ENCODE measurements at places on chromosomes 1 and 21.

GRCh38 chr1:37181425-37181824 lies 147.1 kb upstream of the GRIK3 start:
- no peak for DNase-seq

- no peak for DNase-seq
Observed at GRCh38 chr1:89884718-89885596, 64.1 kb downstream of the LRRC8D start.

DNA sequence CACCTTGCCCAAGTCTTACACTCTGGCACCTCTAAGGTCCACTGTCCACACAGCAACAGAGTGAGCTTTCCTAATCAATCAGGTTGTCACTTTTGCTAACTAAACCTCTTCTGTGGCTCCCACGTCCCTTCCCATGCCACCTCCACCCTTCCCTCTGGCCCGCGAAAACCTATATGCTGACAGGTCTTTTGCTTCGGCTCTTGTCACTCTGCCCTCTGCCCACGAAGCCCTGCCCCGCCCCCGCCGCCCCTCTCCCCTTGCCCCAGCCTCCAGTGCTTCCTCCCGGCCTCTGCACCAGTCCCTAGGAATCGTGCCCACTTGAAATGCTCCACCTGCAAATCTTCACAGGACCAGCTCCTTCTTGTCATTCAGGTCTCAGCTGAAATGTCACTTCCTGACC lies 8.1 kb downstream of the TP53BP2 start:
- no peak for DNase-seq

DNA sequence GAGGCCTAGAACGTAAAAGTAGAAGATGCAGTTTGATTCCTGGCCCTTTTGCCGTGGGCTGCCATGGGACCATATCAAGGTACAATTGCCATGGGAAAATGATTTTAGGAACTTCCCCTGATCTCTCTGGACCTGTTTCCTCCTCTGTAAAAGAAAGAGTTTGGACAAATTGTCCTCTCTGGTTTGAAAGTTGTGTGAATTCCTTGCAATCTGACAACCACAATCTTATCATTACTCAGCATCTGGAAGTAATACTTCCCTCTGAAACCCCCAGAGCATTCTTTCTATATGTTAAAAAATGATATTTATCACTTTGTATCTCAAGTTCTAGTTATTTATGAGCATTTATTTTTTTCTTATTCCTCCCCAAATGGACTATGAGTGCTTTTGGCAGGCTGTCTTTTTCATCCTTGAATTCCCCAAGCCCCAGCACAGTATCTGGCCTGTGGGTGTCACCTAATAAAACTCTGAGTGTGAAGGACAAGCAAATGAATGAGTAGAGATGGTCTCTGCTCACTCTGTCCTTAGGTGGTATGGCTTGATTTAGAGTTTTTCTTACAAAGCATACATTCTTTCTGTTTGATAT lies 181.1 kb downstream of the DYRK1A start:
- no peak for DNase-seq

GRCh38 chr1:4963251-4963650 lies 308.8 kb downstream of the AJAP1 start:
- no peak for DNase-seq

GRCh38 chr1:228267962-228268880 lies 60.4 kb downstream of the OBSCN start:
- DNase-seq = no peak

DNA sequence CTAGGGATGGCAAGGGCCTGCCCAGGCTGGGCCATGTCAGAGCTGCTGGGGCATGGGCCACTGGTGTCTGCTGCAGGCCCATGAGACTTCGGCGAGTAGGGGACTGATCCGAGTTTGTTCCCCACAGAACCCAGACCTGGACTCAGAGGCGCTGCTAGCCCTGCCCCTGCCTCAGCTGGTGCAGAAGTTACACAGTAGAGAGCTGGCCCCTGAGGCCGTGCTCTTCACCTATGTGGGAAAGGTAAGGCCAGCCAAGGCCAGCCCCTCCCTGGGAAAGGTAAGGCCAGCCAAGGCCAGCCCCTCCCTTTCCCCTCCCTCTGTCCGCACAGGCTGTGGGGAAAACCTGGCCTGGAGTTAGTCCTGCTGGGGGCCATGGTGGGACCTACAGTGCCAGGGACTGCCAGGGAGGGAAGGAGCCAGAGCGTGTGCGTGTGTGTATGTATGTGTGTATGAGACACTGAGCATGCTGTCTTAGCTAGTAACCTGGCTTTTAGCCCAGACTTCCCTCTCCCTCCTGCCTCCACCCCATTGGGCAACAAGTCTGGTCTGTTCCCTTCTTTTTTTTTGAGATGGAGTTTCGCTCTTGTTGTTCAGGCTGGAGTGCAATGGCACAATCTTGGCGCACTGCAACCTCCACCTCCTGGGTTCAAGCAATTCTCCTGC lies 8.0 kb downstream of the FAAH start:
- DNase-seq = no peak

- DNase-seq = no peak
Observed at GRCh38 chr1:81617308-81617967, 183.3 kb upstream of the ADGRL2 start.

GRCh38 chr1:41659903-41660302 lies 175.4 kb upstream of the EDN2 start:
- DNase-seq = no peak

DNA sequence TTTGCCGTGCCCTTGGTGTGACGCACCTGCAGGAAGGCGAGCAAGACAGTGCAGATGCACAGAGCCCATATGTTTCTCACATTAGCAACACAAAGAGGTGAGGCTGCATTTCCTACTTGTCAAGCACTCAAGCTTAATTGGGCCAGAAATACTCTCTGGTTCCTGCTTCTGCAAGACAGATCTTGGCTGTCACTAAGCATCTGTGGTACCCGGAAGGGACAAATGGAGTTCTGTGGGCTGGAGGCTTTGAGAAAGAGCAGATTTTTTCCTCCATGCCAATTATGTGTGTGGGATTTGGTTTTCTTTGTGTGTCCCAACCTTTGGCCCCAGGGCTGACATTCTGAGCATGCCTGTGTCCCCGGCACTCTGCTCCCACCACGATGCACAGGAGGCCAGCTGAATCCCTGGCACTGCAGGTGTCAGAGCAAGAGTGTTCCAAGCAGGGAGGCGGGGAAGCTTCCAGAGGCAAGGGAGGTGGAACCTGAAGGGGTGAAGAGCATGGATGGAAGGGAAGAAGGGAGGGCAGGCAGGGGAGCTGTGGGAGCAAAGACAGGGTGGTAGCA lies 52.0 kb upstream of the STUM start:
- DNase-seq = no peak

- no peak for DNase-seq
Observed at GRCh38 chr1:23597635-23598388, 38.5 kb upstream of the ID3 start.

- DNase-seq = no peak
Observed at GRCh38 chr1:153422450-153423068, 6.2 kb downstream of the S100A7A start.

DNA sequence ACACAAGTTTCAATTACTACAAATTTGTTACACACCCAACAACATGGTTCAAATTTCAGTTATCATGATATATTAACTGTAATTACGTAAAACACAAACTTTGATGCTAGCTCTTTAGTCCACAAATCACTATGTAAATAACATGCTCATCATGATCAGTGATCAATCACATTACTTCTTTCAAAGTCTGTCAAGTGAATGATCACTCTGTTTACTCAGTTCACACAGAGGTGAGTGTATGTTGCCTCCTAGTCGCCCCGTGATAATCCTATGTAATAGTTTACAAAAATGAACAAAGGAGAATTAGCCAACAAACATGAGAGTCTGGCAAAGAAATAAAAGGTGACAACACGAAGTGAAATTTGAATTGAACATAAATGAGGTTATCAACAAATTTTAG lies 14.3 kb downstream of the EDEM3 start:
- DNase-seq = no peak

GRCh38 chr1:238360474-238360873 lies 469.8 kb upstream of the ZP4 start:
- no peak for DNase-seq

GRCh38 chr1:116806245-116806644 lies 52.0 kb downstream of the CD2 start:
- DNase-seq = no peak

- DNase-seq = no peak
Observed at GRCh38 chr1:113333056-113333455, 57.3 kb upstream of the MAGI3 start.

DNA sequence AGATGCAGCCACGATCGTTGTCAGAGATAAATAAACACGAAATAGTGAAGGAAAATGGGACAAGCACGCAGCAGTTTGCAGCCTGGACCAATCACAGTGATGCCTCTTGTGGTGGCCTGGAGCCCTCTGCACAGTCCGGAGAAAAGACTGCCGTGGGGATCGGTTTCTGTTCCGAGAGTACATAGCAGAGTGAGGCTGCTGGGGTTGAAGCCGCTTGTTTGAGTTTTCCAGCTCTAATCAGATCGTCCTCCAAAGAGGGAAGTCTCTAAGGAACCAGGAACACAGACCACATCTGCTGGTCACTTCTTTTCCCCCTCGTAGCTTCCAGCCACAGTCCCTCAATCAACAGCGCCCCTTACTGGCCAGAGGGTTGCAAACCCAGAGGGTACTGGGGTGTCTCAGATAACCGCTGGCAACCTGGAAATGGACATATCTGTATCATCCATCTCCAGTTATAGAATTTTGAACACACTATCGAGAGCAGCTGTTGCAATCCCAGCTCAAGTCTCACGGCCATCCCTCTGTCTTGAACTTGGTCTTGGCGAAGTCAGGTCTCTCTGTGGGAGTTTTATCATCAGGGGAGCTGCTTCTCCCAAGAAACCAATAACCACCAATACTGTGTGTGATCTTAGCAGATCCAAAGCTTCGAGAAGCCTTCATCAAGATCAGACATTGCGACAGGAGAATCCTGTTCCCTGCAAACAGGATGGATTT lies 57.4 kb downstream of the OLIG1 start:
- DNase-seq = no peak

- no peak for DNase-seq
Observed at GRCh38 chr21:42037516-42037915, 27.4 kb upstream of the ZBTB21 start.

- no peak for DNase-seq
Observed at GRCh38 chr1:240967070-240967724, 355.2 kb upstream of the GREM2 start.

GRCh38 chr21:30847627-30848500 lies 18.3 kb upstream of the KRTAP7-1 start:
- no peak for DNase-seq

DNA sequence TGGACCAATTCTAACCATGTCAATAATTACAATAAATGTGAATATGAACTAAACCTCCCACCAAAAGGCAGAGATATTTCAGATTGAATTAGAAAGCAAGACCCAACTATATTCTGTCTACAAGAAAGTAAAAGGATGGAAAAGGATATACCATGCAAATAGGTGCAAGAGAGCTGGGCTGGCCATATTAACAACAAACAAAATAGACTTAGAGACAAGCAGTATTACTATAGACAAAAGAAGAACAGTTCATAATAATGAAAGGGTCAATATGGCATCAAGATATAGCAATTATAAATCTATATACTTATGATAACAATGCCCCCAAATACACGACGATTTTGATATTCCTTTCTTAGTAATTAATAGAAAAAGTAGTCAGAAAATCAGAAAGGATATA lies 67.3 kb upstream of the IFFO2 start:
- no peak for DNase-seq

All from SIG-M5 (cell line).